ENCODE measurements at places on chromosomes 2 and 18.

DNA sequence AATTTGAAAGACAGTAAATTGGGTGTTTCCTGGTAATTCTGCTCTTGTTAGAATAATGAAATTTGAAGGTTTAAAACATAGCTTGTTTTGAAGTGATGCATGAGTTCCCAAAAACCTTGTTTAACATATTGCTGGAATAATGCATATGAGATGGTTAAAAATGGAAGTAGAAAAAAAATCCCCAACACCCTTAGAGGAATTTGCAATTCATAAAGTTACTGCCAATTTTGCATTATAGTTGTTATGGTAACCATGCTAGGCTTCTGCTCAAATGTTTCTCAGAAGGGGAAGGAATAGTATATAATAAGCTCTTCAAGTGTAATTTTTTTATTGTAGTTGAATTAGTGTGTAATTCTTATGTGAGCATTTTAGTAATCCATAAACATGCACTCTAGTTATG lies 49.1 kb downstream of the FASTKD2 start:
- no peak for DNase-seq

DNA sequence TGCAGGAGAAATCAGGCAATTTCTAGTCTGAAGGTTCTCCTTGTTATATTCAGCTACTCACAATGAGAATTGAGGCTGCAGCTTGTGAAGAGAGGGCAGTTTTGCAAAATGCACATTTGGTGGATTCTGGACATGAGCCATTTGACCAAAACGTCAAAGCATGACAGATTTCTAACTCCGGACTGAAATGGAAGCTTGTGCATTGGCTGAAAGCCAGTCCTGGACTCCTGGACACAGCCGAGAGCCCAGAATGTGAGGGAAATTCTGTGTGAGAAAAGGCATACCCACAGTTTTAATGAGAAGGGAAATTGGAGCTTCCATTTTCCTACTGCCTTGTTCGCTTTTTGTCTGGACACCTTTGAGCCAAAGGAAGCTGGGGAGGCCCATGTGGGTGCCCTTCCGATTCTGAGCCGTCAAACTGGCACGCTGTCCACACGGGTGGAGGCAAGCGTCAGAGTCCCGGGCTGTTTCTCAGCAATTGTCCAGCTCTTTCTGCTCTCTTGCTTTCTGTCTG lies 23.7 kb upstream of the ROCK2 start:
- DNase-seq, result no peak

DNA sequence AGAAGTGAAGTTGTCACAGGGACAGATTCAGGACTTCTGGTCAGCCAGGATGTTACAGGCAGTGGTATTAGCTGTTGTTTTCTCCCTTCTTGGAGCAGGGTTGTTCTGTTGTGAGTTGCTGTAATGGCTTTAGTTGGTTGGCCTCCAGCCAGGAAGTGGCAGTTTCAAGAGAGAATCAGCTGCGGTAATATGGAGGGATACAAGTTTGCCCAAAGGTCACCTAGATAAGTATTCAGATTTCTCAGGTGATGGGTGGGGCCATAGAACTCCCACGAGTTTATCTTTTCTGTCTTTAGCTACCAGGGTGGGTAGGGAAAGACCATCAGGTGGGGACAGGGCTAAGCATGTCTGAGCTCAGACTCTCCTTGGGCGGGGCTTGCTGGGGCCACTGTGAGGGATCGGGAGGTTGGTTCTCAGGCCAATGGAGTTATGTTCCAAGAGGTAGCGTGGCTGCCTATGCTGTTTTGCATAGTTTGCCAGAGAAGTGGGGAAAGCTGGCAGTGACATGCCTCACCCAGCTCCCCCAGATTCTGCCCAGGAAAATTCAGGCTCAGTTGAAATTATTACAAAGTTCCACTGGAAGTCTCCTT lies 640.4 kb upstream of the CHAC2 start:
- no peak for DNase-seq

- no peak for DNase-seq
Measured at GRCh38 chr18:50986360-50987087, 18.7 kb downstream of the ELAC1 start.

DNA sequence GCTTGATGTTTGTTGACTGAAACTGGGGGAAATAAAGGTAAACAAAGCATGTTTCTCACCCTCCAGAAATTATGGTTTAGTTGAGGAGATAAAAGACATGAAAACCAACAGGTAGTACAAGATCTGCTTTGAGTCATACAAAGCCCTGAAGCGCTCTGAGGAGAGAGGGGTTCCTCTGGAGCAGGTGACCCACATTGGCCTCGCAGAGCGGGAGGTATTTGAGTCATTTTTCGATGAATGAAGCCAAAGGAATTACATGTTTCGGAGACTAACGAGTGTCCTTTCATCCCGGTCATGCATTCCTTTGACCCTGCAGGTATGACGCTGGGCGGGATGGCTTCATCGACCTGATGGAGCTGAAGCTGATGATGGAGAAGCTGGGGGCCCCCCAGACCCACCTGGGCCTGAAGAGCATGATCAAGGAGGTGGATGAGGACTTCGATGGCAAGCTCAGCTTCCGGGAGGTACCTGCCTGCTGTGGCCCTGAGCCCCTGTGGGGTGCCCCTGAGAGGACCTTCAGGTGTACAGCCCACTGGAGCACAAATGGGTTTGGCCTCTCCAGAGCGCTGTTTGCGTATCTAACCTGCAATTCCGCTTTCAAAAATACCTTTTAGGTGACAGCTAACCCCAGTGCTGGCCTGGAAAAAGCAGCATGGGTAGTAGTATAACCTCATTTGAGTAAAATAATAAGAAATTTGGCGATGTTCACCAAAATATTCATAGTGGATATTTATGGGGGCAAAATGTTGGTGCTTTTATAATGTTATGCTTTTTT lies 29.3 kb downstream of the EFHD1 start:
- DNase-seq, result no peak

GRCh38 chr2:43218155-43218701 lies 8.2 kb downstream of the ZFP36L2 start:
- DNase-seq, result no peak

- DNase-seq, result no peak
Measured at GRCh38 chr18:73577365-73577764, 570.3 kb downstream of the FBXO15 start.

DNA sequence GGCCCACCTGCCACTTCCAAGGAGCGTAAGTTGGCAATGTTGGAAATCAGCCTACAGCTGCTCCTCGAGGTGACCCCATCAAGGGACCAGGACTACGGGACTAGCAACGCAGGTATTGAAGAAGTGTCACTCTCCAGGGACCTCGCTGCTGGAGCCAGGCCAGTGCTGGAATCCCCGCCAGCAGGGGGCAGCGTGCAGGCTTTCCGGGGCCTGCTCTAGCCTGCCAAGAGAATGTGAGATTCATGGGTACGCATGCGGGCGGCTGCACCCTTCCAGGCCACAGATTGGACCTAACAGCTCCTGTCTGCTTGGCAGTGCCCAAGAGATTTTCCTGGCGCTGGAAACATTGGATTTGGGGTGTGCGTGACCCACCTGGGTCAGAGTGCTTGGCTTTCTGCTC lies 182.8 kb upstream of the RAB12 start:
- no peak for DNase-seq
